ENCODE measurements at places on chromosomes 7 and 10.
A peak's percentile ranks its signal among the peaks of the same experiment; 100 is the strongest.

GRCh38 chr7:13641714-13642113 lies 347.8 kb downstream of the ETV1 start:
- no peak for DNase-seq

DNA sequence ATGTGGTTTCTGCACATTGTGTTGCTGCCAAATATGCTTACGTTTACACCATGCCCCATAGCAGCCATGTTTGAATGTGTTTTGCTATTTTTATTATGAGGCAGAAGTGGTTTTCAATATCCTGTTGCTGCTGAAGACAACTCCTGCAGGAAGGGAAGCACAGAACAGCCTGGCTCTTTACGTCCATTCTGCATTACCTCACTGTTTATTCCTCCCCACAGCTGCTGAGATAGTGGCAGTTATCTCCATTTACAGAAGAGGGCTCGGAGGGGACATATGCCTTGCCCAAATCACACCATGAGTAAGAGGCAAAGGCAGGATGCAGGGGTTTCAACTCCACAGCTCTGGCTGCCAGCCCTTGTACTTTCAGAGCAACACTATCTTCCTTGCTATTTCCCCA lies 35.3 kb downstream of the PLPP4 start:
- DNase-seq, result no peak

DNA sequence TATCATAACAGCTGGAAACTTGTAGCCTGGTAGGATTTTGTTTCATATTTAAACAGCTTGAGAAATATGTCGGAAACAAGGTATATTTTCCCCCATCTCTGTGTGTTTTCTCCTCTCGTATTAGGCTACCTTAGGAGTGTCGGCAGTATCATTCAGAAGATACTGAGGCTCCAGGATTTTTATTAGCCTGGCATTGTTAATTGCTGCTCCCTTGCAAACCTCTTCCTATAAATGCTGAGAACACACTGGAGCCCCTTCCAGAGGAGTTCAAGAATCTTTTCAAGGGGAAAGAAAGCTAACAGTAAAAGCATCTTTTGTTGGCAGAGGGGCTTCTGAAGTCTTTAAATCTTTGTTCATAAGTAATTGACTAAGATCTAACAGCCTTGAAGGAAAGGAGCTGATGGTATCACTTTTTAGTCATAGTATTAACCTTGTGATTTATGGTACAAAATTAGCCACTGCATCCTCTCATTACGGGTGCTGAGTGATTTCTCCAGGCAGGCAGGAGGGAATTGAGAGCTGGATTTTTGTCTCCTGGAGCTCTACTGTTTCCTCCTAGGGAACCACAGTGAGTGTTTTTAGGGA lies 998.7 kb downstream of the LRMDA start:
- no peak for DNase-seq

DNA sequence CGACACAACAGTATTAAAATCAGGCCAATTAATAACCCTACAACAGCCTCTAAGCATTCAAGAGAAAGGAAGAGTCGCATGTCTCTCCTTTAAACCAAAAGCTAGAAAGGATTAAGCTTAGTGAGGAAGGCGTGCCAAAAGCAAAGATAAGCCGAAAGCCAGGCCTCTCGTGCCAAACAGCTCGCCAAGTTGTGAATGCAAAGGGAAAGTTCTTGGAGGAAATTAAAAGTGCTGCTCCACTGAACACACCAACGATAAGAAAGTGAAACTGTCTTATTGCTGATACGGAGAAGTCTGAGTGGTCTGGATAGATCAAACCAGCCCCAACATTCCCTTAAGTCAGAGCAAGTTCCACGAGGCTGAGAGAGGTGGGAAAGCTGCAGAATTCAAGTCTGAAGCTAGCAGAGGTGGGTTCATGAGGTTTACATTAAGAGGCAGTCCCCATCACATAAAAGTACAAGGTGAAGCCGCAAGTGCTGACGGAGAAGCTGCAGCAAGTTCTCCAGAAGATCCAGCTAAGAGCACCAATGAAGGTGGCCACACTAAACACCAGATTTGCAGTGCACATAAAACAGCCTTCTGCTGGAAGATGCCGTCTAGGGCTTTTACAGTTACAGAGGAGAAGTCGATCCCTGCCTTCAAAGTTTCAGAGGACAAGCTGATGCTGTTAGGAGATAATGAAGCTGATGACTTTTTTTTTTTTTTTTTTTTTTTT lies 194.8 kb downstream of the MAD1L1 start:
- DNase-seq, result no peak

GRCh38 chr7:97174303-97174702 lies 56.8 kb downstream of the SDHAF3 start:
- no peak for DNase-seq

GRCh38 chr10:52198540-52198939 lies 115.5 kb upstream of the DKK1 start:
- DNase-seq, result no peak

DNA sequence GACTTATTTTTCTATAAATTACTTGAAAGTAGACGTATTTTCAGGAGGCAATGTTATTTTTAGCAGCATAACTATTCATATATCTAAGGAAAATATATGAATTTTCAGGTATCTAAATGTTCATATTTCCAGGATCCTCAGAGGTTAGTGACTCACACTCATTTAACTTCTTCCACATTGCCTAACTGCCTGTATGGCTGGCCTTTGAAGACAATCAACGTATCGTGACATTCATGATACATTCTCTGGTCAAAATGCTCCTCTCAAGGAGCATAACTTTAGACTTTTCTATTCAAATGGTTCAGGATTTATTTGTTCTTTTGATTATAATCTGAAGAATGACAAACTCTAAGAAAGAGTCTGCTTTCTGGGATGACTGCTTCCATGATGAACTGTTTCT lies 89.3 kb downstream of the SEMA3C start:
- no peak for DNase-seq

GRCh38 chr7:55179931-55180682 lies 161.3 kb downstream of the EGFR start:
- DNase-seq, result no peak

DNA sequence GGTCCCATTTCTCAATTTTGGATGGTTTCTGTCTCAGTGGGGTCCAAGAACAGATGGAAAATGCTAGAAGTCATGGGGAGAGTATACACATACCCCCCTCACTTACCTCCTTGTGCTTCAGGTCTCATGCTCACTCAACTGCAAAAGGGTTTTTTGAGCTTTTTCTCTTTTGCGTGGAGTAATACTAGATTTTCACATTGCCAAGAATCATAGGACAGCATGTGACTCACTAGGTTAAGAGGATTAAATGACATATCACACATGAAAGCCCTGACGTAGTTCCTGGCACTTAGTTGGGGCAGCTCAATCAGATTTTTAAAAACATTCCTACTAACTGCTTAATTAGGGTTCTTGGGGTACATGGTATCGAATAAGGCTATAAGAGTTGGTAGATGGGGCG lies 4.5 kb downstream of the PI4K2A start:
- no peak for DNase-seq

DNA sequence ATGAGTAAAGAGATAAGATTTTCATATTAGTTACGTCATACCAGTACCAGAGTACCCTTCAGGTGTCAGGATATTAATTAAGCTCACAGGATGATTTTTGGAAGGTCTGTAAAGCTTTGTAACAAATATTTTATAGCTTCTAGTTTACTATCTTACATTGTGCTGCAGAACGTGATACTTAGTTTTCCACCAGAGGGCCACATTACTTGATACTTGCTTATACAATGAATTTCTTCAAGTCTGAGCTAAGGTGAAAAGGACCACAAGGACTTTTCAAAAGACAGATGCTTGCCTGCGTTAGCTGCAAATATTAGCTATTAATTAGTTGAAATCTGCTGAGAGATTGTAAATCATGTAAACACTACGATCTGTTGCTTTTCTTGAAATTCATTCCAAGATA lies 12.2 kb downstream of the FOXP2 start:
- no peak for DNase-seq

- no peak for DNase-seq
These were observed 706.2 kb downstream of the SUGCT start for GRCh38 chr7:40840990-40841389.

- DNase-seq, result no peak
These were observed 125.7 kb upstream of the MTPN start for GRCh38 chr7:136102881-136103280.

GRCh38 chr10:116287906-116288501 lies 15.0 kb upstream of the GFRA1 start:
- DNase-seq, result no peak

DNA sequence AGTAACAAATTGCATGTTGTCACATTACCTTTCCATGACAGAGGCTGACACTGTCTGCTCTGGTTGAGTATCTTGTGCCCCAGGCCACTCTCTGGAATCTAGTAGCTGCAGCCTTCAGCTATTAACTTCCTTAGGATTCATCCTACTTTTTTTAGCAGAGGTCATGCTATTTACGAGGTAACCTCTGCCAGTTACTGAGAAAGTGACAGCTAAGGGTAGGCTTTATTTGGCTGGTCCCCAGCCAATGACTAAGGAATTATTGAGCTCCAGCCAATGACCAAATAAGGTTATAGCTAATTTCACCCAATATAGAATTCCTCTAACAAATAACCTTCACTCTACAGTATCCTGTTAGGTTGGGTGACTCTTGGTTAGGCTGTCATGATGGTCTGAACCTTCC lies 1361.7 kb downstream of the XPNPEP1 start:
- DNase-seq, result peak; percentile 53

GRCh38 chr10:104259999-104260774 lies 5.5 kb downstream of the GSTO1 start:
- no peak for DNase-seq

- no peak for DNase-seq
These were observed 18.8 kb downstream of the REEP3 start for GRCh38 chr10:63539994-63540393.

GRCh38 chr7:27434756-27435400 lies 192.3 kb downstream of the EVX1 start:
- DNase-seq, result peak; percentile 56

GRCh38 chr10:117609095-117609795 lies 66.7 kb downstream of the EMX2 start:
- peak; percentile 84 for DNase-seq

DNA sequence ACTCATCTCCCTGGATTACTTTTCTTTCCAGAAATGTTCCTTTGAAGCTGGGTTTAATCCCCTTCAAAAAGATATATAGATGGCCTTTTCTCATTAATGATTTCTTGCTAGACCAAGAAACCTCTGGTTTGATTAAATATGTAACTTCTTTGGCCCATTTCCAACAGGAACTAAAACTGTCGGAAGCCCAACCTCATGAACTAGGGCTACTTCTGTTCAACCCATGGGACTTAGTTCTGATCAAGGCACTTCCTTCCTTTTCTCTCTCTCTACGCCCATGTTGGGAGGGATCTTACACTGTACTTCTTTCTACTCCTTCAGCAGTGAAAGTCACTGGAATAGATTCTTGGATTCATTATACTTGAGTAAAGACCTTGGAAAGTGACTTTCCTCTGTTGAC lies 83.6 kb downstream of the TMEM106B start:
- DNase-seq, result no peak

GRCh38 chr10:29881336-29881771 lies 178.0 kb downstream of the JCAD start:
- no peak for DNase-seq

DNA sequence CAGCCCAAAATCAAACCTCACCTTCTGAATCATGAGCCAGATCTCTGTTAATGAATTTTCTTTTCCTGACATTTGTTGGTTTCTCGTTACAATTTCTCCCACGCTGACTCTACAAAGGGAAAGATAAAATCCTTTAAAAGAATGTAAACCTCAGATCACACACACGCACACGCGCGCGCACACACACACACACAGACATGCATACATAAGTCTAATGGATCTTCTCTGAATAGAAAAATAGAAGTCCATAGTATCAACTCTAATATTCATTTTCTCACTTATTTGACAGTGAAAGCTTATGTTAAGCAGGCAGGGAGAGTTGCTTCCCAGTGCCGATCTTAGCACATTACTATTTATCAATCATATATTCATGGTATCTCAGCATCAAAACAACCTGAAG lies 1.4 kb downstream of the ETV1 start:
- no peak for DNase-seq

- no peak for DNase-seq
These were observed 195.6 kb downstream of the SKAP2 start for GRCh38 chr7:26668821-26669220.

DNA sequence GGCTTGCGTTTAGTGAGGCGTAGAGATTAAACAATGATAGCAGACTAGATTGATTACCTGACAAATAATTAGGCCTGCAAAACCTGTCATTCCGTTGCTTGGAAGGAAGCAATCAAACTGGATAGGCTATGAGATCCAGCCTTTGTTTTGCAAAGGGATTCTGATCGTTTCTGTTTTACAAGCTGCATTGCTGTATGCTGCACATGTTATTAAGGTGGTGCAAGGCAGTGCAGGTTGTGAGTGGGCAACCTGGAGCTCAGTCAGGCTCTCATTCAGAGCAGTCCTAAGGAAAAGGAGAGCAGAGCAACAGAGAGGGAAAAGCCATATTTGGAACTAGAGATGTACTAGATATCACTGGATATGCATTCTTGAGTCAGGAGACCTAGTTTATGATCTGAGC lies 6.9 kb upstream of the NOBOX start:
- DNase-seq, result no peak

GRCh38 chr10:75655791-75656451 lies 224.5 kb downstream of the LRMDA start:
- no peak for DNase-seq

- no peak for DNase-seq
These were observed 19.2 kb upstream of the SMO start for GRCh38 chr7:129169171-129169671.

- no peak for DNase-seq
These were observed 32.0 kb downstream of the DOCK4 start for GRCh38 chr7:112174192-112174591.

GRCh38 chr10:98307916-98308541 lies 40.0 kb upstream of the LOXL4 start:
- DNase-seq, result no peak

DNA sequence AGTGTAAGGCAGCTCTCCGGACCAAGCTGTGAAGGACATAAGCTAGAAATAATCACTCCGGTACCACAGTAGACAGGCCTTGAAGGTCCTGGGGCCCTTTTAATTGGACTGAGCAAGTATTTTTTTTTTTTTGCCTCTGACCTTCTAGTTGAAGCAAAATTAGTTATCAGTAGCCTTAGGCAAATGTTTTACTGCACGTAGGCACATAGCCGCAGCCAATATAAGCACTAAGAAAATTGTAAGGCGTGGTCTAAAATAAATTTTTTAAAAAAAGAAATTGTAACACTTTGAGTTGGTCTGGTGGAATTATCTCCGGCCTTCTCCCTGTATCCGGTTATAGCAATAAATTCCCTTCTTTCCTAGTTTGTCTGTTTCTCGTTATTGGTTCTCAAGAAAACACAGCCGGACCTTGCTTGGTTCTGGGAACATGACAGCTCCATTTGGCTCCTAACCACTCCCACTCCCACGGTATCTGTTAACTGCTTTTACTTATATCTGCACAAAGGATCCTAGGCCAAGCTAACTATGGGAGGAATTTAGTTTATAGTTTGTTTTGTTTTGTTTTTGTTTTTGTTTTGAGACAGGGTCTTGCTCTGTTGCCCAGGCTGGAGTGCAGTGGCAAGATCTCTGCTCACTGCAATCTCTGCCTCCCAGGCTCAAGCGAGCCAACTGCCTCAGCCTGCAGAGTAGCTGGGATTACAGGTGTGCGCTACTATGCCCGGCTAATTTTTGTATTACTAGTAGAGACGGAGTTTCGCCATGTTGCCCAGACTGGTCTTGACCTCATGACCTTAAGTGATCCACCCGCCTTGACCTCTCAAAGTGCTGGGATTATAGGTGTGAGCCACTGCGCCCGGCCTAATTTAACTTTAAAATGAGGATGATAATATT lies 124.4 kb upstream of the KIF5B start:
- DNase-seq, result no peak
